Diencephalon (tissue), 1 donor: ENCODE measurements at places on chromosomes 11 and 22. TPM values are rescaled to one million over a fixed set of nuclear protein-coding genes. Genes with fewer than 3 reads are reported as not detected.

The PKNOX2 gene
- total RNA-seq = 6.9 TPM

The GUCY1A2 gene
- 97.8 TPM for total RNA-seq

The SCGB1D2 gene
- total RNA-seq = not detected

The SCARF2 gene
- total RNA-seq = 3.5 TPM

The MUC2 gene
- total RNA-seq = not detected
